ENCODE measurements at places on chromosomes 2 and 18. TPM values are rescaled to one million over a fixed set of nuclear protein-coding genes. Genes with fewer than 3 reads are reported as not detected.

DNA sequence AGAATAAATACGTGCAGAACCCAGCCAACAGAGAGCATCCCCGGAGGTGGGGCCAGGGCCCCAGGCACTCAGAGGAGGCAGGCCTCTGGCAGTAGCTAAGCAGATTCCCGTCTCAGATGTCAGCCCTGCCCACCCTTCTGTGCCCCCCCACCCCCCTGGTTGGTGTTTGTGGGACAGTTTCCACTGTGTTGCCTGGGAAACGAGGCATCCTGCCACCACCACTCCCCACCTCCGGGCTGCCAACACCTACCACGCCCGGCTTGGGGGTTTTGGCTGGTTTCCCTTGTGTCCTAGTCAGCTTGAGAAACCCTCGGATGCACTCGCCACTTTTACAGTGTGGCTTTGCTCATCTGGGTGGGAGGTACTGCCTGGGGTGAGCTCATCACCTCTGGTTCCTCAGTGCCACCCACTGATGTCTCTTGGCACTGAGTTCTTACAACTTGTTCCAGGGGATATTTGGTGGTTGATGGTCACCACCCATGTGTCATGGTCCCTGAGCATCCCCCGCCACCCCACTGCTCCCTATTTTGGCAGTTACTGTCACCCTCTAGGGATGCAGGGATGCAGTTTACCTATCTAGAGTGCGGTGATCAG, 72.4 kb upstream of the YWHAQ start:
- peak; percentile 98 for DNase-seq

Gene PARD6G
- 5.4 TPM for total RNA-seq

GRCh38 chr2:128625963-128626759, 307.5 kb upstream of the HS6ST1 start:
- DNase-seq: no peak

Gene POTEI
- total RNA-seq: not detected

- no peak for DNase-seq
Measured at GRCh38 chr2:169039702-169040101, 8.6 kb upstream of the ABCB11 start.

DNA sequence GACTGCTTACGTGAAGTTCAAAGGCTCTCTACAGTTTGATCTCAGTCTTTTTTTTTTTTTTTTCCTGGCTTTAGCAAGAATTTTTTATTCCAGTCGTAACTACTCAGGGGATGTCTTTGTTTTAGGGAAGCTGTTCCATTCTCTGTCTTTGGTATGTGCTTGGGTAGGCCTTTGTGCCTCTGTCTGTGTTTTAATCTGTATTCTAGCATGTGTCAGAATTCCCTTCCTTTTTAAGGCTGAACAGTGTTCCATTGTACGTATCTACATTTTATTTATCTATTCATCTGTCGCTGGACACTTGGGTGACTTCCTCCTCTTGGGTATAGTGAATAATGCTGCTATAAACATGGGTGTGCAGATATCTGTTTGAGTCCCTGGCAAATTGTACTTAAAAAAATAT, 42.6 kb downstream of the MYO1B start:
- no peak for DNase-seq

DNA sequence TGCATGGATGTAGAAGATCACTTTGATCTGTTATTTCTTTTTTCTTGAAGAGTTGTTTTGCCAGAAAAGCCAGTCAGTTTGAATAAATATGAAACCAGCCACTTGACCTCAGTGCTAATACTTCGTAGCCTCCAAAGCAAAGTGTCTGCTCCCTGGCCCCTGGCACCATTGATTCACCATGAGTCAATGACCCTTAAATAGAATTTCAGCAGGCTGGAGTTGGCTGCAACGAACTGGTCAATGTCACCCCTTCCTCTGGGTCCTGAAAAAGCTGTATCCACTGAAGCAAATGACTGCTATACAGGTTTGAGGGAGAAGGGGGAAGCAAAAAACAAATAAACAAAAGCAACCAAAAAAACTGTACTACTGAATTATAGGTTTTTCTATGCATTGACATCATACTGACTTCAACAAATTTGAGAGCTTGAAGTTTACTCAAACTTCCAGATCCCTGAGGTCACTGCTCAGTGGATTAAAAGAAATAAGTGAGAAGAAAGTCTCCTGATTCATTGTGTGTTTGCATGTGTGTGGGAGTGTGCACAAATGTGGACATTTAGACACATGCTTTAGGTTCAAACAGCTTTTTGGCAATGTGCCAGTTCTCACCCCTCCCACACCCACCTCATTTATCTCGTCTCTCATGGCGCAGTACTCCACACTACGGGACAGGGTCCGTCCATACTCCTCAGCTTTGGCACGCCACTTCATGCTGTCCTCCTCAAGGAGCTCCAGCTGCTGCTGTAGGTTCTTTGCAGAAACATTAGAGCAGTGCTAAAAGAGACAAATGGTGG, 58.1 kb upstream of the TTN start:
- peak; percentile 81 for DNase-seq

DNA sequence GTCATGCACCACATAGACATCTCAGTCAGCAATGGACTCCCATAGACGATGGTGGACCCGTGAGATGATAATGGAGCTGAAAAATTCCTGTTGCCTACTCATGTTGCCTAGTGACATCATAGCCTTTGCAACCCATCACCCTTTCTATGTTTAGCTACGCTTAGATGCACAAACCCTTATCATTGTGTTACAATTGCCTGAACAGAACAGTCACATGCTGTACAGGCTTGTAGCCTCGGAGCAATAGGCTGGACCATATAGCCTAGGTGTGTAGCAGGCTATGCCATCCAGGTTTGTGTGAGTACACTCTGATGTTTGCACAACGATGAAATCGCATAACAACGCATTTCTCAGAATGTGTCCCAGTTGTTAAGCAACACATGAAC, 221.6 kb downstream of the ALPK2 start:
- DNase-seq: no peak

DNA sequence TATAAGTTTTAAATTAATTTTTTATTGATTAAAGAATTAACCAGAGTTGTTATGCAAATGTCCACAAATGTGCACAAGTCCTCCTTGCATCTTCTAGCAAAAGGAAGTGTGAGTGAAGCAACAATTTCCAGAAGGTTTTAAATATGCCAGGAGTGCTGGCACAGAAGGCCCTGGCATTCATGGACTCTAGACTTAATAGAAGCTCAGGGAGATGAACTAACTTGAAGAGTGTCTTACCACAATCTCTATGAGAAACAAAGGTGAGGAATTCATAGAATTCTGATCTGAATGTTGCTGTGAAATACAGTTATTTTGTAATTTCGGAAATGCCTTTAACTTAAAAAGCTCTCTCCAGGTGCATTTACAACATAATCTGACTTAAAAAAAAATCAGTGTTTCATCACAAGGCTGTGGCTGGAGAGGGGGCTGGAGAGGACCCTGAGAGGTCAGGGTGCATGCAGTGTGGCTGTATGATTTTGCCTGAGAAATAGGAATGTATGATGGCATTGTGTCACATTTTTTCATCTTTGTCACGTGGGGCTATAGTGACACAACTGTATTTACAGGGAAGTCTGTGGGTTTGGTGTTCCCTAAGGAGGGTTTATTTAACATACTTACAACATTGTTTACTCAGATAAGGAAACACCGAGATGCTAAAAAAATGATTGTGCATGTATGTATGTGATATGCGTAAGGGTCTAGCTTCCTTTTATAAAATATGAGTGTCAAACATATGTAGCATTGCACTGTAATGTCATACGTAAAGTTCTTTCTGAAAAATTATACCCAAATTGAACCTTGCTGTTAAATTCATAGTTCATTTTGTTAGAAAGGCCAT, 66.2 kb downstream of the MAP4K4 start:
- peak; percentile 20 for DNase-seq

DNA sequence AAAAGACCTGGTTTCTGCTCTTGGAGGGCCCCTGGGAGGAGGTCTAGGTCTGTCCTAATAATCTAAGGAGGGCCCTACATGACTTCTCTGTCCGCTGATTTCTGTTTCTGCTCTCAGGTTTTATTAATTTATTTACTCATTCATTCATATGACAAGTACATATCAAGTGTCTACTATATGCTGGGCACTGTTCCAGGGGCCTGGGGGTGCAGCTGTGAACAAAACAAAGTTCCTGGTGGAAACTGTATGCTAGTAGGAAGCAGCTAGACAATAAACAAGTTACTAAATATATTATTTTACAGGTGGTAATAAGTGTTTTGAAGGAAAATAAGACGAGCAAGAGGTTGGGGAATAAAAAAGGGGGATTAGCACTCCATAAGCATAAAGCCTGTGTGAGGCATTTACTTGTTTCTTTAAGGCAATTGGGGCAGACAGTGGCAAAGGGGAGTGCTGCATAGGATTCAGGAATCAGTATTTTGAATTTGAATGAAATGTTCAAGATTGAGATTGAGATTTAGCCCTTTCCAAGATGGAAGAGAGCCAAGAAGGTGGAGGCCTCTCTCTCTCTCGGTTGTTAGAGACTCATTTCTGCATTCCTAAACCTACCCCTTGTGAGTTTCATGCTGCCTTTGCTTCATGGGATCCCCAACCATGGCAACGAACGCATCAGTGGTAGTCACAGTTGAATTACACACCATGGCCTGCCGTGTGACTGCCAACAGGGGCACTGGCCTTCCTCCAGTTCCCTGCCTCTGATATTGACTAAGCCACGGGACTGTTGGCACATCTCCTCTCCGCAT, 28.3 kb downstream of the DRC1 start:
- DNase-seq: peak; percentile 17

GRCh38 chr2:127165539-127165935, 54.6 kb downstream of the CYP27C1 start:
- no peak for DNase-seq

- no peak for DNase-seq
Measured at GRCh38 chr2:176573612-176574483, 304.6 kb downstream of the MTX2 start.

Gene UGT1A5
- total RNA-seq: not detected
